A172 (cell line): ENCODE measurements at places on chromosomes 13 and 19.
A peak's percentile ranks its signal among the peaks of the same experiment; 100 is the strongest.

GRCh38 chr19:38290631-38291147, 13.4 kb upstream of the C19orf33 start:
- DNase-seq: peak; percentile 84

DNA sequence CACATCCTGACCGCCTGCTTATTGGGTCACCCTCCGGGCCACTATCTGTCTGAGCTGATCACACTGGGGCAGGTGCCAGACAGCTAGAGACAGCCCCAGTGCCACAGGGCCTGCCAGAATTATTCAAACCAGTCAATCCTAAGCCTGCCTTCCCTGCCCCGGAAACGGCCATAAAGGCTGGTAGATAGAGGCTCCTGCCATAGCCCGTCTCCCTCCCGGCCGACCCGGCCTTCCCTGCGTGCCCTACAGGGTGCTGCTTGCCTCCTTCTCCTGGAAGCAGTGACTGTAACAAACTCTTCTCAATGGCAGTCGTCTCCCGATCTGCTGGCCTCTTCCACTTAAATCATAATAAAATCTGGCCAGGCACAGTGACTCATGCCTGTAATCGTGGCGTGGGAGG, 158.6 kb upstream of the SOX1 start:
- DNase-seq: no peak

DNA sequence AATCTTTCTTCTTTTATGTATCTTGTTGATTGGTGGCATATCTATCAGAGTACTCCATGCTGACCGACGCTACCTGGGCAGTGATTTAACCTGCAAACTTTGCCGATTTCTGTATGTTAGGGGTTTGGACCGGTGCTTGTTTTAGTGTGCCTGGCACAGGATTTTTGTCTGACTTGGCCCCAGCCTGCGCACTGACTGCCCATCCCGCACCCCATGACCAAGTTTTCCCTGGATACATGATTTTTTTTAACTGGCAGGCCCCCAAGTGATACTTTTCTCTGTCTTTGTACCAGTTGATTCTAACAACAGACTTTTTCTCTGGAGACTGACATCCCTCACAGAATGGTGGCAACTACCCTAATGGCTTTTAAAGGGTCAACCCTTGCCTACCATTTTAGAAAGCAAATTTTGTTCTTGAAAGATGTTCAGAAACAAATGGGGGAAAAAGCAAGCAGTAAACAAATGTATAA, 69.0 kb upstream of the C1QTNF9B start:
- no peak for DNase-seq

DNA sequence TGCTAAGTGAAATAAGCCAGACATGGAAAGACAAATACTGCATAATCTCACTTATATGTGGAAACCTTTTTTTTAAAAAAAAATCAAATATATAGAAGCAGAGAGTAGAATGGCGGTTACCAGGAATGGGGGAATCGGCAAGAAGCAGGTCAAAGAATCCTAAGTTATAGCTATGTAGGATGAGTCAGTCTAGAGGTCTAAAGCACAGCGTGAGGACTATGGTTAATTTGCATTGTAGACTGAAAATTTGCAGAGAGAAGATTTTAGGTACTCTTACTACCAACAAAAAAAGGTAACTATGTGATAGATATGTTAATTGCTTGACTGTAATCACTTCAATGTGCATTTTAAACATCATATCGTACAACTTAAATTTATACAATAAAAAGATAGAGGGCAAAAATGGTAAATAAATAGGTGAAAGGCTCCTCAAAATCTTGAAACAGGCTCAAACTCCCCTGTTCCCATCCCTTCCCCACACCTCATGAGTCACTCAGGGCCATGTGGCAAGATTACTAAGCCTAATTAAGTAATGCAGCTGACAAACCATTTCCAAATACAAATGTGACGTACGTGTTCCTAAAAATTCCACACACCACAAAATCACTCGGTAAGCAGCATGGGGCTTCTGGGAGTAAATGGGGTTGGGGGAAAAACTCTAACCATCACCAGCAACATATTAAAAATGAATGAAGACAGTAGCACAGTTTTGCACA, 159.0 kb downstream of the USP12 start:
- DNase-seq: peak; percentile 75

GRCh38 chr13:44064357-44064756, 184.7 kb downstream of the LACC1 start:
- DNase-seq: no peak
